ENCODE measurements at places on chromosomes 6 and 20. TPM values are rescaled to one million over a fixed set of nuclear protein-coding genes. Genes with fewer than 3 reads are reported as not detected.

GRCh38 chr6:145227593-145227992 is 507.7 kb downstream of the EPM2A start:
- no peak overlapping the region for H3K4me3 ChIP-seq
- DNase-seq, result no peak
- no peaks in the 10 kb centered on the region for H3K4me1 ChIP-seq
- no peaks in the 10 kb centered on the region for H3K36me3 ChIP-seq
- no peaks in the 10 kb centered on the region for H3K27me3 ChIP-seq

FNDC1 gene
- not detected for polyA plus RNA-seq

EMILIN3 gene
- 0.27 TPM for polyA plus RNA-seq

MYLK4 gene
- polyA plus RNA-seq, result 0.46 TPM

MEI4 gene
- not detected for polyA plus RNA-seq

GRCh38 chr6:133568970-133569889 is 319.7 kb upstream of the TCF21 start:
- peak; percentile 51 for DNase-seq
- H3K4me3 ChIP-seq, result peak overlapping the region; percentile 45
- no peak overlapping the region for H3K27ac ChIP-seq
- peaks cover 8% of the 10 kb centered on the region for H3K4me1 ChIP-seq
- no peaks in the 10 kb centered on the region for H3K36me3 ChIP-seq
- H3K27me3 ChIP-seq, result no peaks in the 10 kb centered on the region

- no peak for DNase-seq
- H3K4me1 ChIP-seq, result peaks cover 18% of the 10 kb centered on the region
- no peaks in the 10 kb centered on the region for H3K36me3 ChIP-seq
- H3K27ac ChIP-seq, result no peak overlapping the region
- peaks cover 23% of the 10 kb centered on the region for H3K27me3 ChIP-seq
- H3K4me3 ChIP-seq, result no peak overlapping the region
These were observed 5.1 kb downstream of the KIAA1755 start for GRCh38 chr20:38255393-38255792.

DNA sequence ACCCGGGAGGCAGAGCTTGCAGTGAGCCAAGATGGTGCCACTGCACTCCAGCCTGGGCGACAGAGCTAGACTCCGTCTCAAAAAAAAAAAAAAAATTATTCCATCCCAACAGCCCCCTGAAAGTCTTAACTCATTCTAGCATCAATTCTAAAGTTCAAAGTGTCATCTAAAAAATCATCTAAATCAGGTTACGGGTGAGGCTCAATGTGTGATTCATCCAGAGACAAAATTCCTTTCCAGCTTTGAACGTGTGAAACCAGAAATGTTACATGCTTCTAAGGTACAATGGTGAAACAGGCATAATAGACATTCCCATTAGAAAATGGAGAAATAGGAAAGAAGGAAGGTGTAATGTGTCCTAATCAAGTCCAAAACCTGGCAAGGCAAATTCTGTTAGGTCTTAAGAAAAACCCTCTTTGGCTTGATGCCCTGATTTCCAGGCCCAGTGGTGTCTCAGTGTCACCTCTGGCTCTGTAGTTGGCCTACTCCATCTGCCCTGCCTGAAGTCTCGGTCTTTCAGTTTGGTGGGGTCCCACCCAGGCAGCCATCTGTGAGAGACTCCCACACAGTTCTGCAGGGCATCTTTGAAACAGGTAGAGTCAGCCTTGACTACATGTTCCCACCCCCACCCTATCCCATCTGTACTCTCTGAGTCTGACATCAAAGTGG is 43.5 kb downstream of the HFE start:
- no peaks in the 10 kb centered on the region for H3K27me3 ChIP-seq
- peaks cover 23% of the 10 kb centered on the region for H3K4me1 ChIP-seq
- DNase-seq, result no peak
- no peak overlapping the region for H3K27ac ChIP-seq
- H3K36me3 ChIP-seq, result peaks cover 8% of the 10 kb centered on the region

DNA sequence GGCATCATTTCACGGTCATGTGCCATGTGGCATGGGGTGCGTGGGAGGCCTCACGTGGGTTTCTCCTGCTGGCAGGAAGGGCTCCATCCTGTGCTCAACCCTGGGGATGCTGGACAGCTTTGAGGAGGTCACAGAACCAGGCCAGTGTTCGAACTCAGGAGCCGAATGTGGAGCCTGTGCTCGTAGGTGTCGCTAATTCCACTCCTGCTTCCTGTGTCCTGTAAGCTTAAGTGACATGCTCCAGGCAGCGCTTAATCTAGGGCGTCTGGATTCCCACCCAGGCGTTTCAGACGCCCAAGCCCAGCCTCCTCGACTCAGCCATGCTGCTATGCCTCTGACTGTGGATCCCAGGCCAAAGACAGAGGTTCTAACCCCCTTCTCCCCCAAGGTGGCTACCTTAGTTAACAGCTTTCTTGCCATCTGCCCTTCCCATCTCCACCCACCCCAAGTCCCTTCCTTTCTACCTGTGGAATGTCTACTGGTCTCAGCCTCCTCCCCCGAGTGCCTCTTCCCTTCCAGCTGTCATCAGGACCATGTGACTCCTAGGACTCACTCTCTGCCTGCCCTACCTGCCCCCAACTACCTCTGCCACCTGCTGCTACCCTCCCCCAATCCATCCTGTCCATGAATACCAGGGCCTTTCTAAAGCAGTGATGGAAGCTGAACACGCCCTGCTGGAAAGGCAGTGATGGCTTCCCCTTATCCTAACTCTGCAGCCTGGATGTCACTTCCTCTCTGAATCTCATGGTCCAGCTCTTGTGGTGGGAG is 255.1 kb downstream of the CDH26 start:
- no peaks in the 10 kb centered on the region for H3K4me1 ChIP-seq
- no peaks in the 10 kb centered on the region for H3K36me3 ChIP-seq
- H3K4me3 ChIP-seq, result no peak overlapping the region
- no peak overlapping the region for H3K27ac ChIP-seq

DNA sequence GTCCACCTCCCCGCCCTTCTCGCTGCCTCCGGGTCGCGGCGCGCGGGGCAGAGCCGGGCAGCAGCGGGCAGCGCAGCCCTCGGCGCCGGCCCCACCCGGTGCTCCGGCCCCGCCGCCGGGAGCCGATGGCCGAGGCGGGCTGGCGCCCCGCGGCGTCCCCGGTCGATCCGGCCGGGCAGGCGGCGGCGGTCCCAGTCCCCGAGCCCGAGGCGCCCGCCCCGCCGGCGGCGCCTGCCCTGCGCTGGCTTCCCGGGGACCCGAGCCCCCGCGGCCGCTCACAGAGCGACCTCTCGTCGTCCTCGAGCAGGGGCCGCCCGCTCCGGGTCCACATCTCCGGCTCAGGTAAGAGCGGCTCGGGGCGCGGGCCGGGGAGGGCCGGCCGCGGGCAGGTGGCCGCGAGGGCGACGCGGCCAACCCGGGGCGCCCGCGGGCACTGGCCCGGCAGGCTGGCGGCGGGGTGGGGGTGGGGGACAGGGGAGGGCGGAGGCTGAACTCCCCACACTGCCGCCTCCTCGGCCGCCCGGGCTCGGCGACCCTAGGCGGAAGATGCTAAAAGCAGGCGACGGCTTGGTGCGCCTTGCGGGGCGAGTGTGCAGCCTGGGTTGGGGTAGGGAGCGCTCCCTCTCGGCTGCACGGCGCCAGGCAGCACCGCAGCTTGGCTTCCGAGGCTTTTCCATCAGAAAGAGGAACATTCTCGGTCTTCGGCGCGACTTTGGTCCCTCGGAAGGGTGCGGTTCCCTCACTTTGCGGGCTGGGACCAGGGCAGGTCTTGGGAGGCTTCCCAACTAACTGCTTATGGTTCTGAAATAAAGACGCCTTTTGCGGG is 25.6 kb upstream of the FUCA2 start:
- H3K36me3 ChIP-seq, result no peaks in the 10 kb centered on the region
- H3K27ac ChIP-seq, result no peak overlapping the region
- DNase-seq, result peak; percentile 38

RAB44 gene
- not detected for polyA plus RNA-seq

- no peaks in the 10 kb centered on the region for H3K27me3 ChIP-seq
- H3K4me3 ChIP-seq, result no peak overlapping the region
- DNase-seq, result peak; percentile 95
These were observed 13.4 kb upstream of the BTN3A2 start for GRCh38 chr6:26351544-26351953.

- H3K27ac ChIP-seq, result no peak overlapping the region
- DNase-seq, result no peak
- no peaks in the 10 kb centered on the region for H3K36me3 ChIP-seq
- no peaks in the 10 kb centered on the region for H3K27me3 ChIP-seq
- H3K4me3 ChIP-seq, result no peak overlapping the region
- no peaks in the 10 kb centered on the region for H3K4me1 ChIP-seq
These were observed 56.9 kb downstream of the EYS start for GRCh38 chr6:65650086-65650485.

FOXF2 gene
- polyA plus RNA-seq, result not detected

GRCh38 chr6:133953634-133954415 is 801 bp downstream of the TBPL1 start:
- H3K4me3 ChIP-seq, result peak overlapping the region; percentile 89
- H3K36me3 ChIP-seq, result no peaks in the 10 kb centered on the region
- H3K27ac ChIP-seq, result peak overlapping the region; percentile 56

DNA sequence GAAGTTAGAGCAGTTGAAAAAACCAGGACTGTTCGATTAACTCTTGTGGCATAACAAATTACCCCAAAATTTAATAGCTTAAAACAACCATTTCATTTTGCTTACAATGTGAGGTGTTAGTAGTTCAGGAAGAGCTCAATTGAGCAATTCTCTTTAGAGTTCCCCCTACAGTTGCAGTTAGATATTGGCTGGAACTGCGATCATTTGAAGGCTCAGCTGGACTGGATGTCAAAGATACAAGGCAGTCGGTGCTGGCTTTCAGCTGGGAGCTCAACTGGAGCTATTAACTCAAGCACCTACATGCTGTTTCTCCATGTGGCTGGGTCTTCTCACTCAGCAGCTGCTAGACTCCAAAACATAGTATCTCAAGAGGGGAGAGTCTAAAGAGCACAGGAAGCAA is 96.0 kb upstream of the LOC128125822 start:
- H3K36me3 ChIP-seq, result no peaks in the 10 kb centered on the region
- peaks cover 42% of the 10 kb centered on the region for H3K4me1 ChIP-seq
- no peak overlapping the region for H3K4me3 ChIP-seq
- no peaks in the 10 kb centered on the region for H3K27me3 ChIP-seq

GRCh38 chr20:12984069-12984765 is 24.6 kb upstream of the SPTLC3 start:
- DNase-seq, result no peak
- no peak overlapping the region for H3K4me3 ChIP-seq
- peaks cover 12% of the 10 kb centered on the region for H3K4me1 ChIP-seq

GRCh38 chr20:13216533-13216932 is 4.5 kb upstream of the ISM1 start:
- no peaks in the 10 kb centered on the region for H3K36me3 ChIP-seq
- DNase-seq, result no peak
- H3K4me1 ChIP-seq, result peaks cover 24% of the 10 kb centered on the region
- no peak overlapping the region for H3K27ac ChIP-seq
- H3K27me3 ChIP-seq, result peaks cover 31% of the 10 kb centered on the region
- no peak overlapping the region for H3K4me3 ChIP-seq

MEP1A gene
- 3.0 TPM for polyA plus RNA-seq

DNA sequence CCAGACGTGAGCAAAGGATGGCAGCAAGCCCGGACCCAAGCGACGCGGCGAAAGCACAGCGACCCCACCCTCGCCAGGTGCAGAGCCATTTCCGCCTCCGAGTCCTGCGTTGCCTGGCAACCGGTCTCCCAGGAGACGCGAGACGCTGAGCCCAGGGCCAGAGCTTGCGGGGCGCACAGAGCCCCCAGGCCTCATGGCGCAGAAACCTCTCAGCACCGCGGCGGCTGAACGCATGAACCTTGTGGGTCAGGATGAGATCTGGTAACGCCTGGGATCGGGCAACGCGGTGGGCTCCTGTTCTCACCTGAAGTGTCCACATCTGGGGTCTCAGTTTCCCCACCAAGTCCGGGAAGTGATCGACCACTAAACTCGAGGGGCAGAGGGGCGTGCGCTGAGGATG is 77.7 kb downstream of the ANKRD60 start:
- no peaks in the 10 kb centered on the region for H3K4me1 ChIP-seq
- DNase-seq, result no peak
- no peak overlapping the region for H3K27ac ChIP-seq
- no peak overlapping the region for H3K4me3 ChIP-seq

- no peaks in the 10 kb centered on the region for H3K27me3 ChIP-seq
- H3K27ac ChIP-seq, result peak overlapping the region; percentile 71
- H3K4me3 ChIP-seq, result peak overlapping the region; percentile 90
- peaks cover 40% of the 10 kb centered on the region for H3K4me1 ChIP-seq
These were observed 735 bp downstream of the FAM135A start for GRCh38 chr6:70413992-70414494.

- DNase-seq, result peak; percentile 35
- peaks cover 100% of the 10 kb centered on the region for H3K4me1 ChIP-seq
- H3K27ac ChIP-seq, result peak overlapping the region; percentile 77
- H3K4me3 ChIP-seq, result peak overlapping the region; percentile 30
- H3K36me3 ChIP-seq, result peaks cover 22% of the 10 kb centered on the region
These were observed 31.3 kb downstream of the TRAM2 start for GRCh38 chr6:52545406-52546119.

DNA sequence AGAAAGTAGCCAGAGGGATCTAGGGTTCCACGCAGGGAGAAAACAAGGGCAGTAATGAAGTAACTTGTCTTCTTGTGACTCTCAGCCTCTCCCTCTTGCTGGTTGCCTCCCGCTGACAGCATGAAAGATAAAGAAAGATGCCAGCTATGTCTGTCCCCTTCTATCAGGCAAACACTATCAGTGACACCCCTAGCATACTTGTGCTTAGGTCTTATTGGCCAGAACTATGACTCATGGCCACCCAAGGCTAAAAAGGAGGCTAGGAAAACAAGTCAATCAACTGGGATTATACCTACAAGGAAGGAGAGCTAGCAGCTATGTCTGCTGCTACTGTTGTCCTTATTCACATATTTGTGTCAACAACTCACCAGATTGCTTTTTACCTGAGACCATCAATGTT is 206.8 kb upstream of the SOX4 start:
- H3K27ac ChIP-seq, result no peak overlapping the region
- H3K27me3 ChIP-seq, result no peaks in the 10 kb centered on the region
- H3K4me3 ChIP-seq, result no peak overlapping the region

CFB gene
- polyA plus RNA-seq, result 772 TPM

- H3K27ac ChIP-seq, result no peak overlapping the region
- H3K27me3 ChIP-seq, result peaks cover 2% of the 10 kb centered on the region
- H3K36me3 ChIP-seq, result no peaks in the 10 kb centered on the region
- H3K4me1 ChIP-seq, result peaks cover 11% of the 10 kb centered on the region
These were observed 303.7 kb downstream of the ESR1 start for GRCh38 chr6:152110886-152111820.

STMN3 gene
- 21.0 TPM for polyA plus RNA-seq

Measured in HepG2 (cell line).